Uterus (tissue), 4 donors: ENCODE measurements at places on chromosomes 6 and 20. TPM values are rescaled to one million over a fixed set of nuclear protein-coding genes. Genes with fewer than 3 reads are reported as not detected.

Gene SLC17A2
- not detected for total RNA-seq

Gene HLA-DMA
- total RNA-seq, result 6.6 TPM

Gene TAGAP
- total RNA-seq, result 2.4 TPM

Gene ACOT13
- total RNA-seq, result 10.0 TPM

Gene PLCB1
- 31.6 TPM for total RNA-seq

Gene GABRR1
- not detected for total RNA-seq

Gene HLA-DMB
- total RNA-seq, result 23.6 TPM

DNA sequence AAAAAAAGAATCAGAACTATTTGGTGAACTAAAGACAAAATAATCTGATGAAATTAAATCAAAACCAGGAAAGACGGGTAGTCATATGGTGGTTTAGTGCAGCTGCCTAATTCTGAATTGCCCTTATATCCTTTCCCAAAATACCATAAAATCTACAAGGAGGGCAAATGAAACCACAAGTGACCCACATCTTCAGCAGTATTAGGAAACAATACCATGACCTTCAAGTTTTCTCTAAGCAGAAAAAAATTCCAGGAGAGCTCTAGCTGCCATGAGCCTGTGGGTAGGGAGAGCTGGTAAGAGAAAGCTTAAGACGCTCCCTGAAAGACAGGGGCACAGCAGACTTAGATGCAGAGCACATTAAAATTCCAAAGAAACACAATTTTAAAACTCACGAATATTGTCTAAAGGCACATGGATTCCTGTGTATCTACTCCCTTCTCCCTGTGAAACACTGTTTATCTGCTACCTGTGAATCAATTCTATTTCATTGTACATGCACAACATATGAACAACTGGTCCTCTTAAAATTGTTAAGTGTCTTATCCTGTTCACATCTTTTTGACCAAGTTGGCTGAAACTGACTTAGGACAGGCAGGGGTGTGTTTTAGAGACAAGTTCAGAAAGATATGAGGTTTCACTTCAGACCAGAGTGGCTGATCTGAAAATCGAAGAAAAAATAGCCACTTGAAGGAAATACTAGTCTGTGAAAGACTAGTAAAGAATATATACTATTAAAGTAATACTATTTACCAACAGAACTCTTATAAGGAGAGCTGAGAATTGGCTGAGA is 153.6 kb upstream of the SHLD1 start:
- no peak for DNase-seq

GRCh38 chr6:5107341-5107740 is 22.2 kb downstream of the PPP1R3G start:
- DNase-seq, result no peak

DNA sequence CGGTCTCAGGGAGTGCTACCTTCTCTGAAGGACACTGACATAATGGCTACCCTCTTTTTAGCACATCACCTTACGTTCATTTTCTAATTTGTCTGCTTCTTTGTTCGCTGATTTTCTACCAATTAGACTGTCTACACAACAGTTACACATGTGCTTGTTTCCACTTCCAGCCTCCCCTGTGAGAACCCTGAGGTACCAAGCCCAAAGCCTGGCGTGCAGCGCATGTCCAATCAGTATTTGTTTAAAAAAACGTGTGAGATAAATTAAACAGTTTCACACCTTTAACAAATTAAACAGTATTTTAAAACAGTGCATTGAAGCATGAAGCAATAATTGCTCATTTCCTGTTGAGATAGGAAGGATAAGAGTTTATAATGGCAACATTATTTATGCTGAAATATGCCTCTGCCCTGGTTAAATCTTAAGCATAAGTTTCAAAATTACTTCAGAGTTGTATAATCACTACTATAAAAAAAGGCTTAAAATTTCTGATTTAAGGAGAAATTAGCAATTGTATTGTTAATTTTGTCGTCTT is 88.9 kb downstream of the MAP3K5 start:
- no peak for DNase-seq

DNA sequence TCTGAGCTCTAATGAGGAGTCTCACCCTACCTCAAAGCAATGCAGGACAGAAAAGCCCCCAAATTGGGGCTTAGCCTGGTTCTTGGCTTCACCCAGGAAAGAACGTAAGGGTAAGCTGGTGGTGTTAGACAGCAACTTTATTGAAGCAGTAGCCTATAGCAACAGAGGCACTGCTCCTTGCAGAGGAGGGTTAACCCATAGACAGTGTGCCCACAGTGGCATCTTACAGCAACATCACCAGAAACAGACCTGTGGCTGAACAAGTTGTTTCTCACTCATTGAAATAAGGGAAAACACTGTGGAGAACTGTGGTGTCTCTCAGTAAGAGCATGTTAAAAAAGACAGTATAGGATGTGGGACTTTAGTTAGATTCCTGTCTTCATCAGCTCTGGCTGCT is 80.4 kb upstream of the SPTLC3 start:
- no peak for DNase-seq

- DNase-seq, result no peak
Observed at GRCh38 chr20:23118766-23119165, 32.6 kb upstream of the CD93 start.

DNA sequence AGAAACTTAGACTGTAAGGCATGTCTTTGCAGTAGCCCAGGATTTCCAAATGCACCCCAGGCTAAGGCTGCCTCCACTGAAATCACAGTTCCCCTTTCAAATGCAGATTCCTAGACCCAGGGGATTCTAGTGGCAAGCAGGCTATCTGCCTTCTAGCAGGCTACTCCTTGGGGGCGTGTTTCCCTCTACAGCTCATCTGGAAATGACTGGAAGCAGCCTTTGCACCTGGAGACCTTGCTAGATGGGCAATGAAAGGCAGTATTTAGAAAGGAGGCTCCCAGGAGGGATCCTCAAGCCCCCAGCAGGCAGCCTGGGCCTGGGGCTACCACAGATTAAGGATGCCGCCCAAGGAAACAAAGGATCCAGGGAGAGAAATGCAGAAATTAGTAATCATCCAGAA is 26.0 kb upstream of the SYNDIG1 start:
- no peak for DNase-seq

DNA sequence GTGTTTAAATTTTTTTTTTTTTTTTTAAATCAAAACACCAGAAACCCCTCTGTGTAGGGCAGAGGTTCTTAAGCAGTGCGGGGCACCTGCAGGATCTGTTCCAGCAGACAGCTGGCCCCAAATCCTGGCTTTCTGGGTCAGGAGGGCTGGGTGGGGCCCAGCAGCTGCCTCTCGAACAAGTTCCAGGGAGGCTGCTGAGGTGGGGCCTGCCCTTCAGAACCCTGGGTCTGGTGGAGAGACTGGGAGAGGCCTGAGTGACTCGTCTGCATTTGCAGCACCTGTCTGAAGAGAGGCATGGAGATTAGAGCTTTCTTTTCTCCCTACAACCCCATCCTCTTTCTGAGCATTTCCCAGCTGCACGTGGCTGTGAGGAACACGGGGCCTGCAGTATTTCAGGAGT is 8.4 kb downstream of the PSMG4 start:
- no peak for DNase-seq

DNA sequence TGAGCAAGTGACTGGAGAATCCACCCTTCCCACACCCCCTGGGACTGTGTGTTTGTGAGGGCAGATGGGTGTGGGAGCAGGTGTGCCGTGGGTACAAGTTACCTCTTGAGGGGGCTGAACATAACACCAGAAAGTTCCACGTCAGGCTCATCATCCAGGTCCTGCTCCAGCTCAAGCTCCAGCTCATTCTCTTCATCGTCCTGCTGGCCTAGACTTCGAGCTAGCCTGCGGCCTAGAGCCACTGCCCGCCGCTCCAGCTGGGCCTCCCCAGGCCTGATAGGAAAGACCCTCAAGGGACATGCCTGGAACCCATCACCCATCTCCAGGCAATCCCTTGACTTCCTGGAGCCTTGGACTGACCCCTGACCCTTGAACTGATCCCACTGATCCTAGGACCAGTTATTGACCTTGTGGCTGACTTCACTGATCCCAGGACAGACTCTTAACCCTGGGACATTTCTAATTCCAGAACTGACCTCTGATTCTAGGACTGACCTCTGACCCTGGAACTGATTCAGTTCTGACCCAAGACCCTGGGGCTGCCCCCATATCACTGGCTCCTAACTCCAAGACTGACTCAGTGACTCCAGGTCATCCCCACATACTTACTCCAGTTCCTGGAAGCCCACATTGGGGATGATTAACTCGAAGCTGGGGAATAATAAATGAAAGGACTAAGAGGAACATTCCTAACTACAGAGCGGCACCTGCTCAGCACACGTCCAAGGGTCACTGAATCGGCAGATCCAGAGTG is 11.8 kb upstream of the SPAG4 start:
- DNase-seq, result no peak

- no peak for DNase-seq
Observed at GRCh38 chr20:39289316-39289715, 327.2 kb downstream of the DHX35 start.

DNA sequence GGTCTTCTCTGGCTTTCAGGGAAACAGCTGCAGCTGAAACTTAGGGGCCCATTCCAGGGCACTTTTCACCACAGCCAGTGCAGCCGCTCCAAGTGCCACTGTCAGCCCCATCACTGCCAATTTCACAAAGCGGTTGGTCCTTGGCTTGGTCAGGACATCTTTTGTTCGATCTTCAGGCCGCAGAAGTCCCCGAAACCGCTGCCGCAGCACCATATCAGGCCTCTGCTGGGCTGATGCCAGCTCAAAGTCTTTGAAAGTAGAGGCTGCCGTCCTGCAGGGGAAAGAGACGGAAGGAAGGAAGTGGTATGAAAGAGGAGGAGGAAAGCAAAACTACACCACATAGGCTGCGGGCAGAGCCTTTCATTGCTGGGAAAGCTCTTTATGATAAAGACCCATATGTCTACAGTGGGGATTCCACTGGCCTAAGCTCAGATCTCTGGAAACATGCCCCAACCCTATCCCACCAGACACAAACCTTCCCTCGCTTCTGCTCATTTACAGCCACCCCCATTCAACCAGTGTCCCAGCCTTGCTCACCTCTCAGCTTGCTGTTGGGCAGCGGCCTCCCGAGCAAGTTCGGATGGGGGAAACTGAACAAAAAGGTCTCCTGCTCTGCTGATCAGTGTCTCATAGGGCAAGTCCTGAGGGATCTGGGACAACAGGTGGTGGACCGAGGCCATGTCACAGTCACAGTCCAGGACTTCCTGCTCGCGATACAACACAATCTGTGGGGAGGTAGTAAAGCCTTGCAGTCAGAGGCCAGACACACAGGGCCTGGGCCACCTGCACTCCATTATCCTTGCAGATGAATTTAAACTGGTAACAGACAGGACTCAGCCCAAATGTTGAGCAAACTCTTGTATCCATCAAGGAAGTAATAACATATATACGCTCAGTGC is 23.5 kb downstream of the TBC1D20 start:
- no peak for DNase-seq

DNA sequence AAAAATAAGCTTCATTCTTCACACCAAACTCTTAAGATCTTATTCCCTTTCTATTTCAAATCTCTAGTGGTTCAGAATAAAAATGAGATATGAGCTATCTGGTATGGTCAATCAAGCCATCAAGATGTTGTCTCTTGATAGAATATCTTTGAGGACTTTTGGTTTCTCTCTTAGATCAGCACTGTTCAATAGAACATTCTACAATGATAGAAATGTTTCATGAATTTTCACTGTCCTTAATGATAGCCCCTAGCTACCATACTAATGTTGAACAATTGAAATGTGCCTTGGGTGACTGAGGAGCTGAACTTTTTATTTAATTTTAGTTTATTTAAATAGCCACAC is 24.1 kb upstream of the HINT3 start:
- DNase-seq, result no peak

- DNase-seq, result no peak
Observed at GRCh38 chr6:74598462-74599393, 607.1 kb downstream of the COL12A1 start.

- DNase-seq, result no peak
Observed at GRCh38 chr6:42017021-42017643, 33.2 kb upstream of the TAF8 start.

DNA sequence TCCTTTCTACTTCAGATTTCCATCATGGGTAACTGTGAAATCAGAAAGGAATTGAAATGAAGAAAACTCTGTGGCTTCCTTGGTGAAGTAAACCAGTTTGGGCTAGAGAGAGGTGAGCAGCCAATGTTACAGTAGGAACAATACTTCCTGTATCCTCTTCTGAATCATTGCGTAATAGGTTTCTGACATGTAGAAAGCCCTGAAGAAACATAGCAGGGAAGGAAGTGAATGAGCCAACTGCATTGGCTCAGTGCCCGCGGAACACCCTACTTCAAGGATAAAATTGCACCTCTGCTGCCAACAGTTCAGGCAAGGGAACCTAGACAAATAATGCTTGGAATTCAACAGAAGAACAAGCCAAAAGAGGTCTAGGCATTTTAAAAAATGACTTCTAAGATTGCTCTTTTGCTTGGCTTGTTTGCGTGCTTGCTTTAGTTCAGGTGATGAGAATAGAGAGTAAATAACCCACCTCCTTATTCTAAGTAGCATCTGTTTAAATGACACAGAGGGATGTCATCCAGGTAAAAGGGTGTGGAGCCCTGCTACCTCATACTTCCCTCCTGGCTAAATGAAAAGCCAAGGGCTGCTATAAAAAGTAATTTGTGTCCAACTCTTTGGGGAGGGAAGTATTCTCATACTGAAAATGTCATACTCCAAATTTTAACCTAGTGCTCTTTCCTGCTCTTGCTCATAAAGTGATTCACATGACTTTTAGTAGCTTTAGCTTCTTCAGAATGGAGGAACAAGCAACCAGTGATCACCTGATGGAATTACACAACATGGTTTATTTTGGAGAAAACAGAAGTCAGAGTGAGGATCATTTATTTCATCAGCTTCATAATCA is 30.0 kb upstream of the AKIRIN2 start:
- DNase-seq, result peak; percentile 82

- no peak for DNase-seq
Observed at GRCh38 chr20:31821427-31821826, 2.3 kb downstream of the MYLK2 start.

DNA sequence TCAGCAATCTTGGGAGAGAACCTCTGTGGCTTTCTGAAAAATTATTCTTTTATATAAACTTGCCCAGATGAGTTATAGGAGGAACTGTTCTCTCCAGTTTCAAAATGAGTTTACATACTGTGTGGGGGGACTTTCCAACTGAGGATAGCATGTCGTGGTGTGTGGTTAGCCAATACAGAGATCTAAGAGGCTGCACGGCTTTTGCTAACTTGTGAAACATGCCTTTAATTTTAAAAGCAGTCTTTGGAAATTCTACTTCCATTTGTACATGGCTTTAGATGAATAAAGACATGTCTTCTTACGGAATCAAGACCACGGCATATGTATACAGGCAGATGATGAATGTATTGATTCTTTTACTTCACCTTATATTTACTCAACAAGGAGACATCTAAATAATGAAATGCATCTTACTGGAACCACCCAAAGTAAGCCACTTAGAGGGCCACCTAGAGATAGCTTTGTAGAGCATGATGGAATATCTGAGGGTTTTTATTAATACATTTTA is 39.8 kb downstream of the HIVEP1 start:
- no peak for DNase-seq

GRCh38 chr20:56579301-56579710 is 46.3 kb downstream of the FAM209B start:
- no peak for DNase-seq

- no peak for DNase-seq
Observed at GRCh38 chr6:153340568-153340967, 209.5 kb upstream of the RGS17 start.

- no peak for DNase-seq
Observed at GRCh38 chr6:149160943-149161342, 156.6 kb upstream of the TAB2 start.
